ENCODE measurements at places on chromosomes 13 and 19. TPM values are rescaled to one million over a fixed set of nuclear protein-coding genes. Genes with fewer than 3 reads are reported as not detected.

The NKG7 gene
- 0.38 TPM for polyA plus RNA-seq

The LRFN3 gene
- polyA plus RNA-seq = 2.0 TPM

The TMTC4 gene
- 2.4 TPM for polyA plus RNA-seq

DNA sequence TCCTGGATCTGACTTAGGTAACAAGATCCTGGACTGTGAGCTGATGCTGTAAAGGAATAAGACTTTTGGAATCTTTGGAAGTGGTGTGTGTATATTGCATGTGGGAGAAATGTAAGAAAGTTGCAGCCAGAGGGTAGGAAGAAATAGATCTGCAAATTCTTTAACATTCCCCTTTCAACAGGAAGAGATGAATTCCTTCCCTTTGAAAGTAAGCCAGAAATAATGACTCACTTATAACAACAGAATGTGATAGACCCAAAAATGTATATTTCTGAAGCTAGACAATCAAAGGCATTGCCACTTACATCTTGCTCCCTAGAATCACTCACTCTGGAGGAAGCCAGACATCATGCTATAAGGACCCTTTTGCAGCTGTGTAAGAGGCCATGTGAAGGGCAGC, 9.8 kb upstream of the SIAH3 start:
- no peak for DNase-seq

GRCh38 chr19:55071129-55071502, 4.6 kb upstream of the EPS8L1 start:
- DNase-seq = no peak

DNA sequence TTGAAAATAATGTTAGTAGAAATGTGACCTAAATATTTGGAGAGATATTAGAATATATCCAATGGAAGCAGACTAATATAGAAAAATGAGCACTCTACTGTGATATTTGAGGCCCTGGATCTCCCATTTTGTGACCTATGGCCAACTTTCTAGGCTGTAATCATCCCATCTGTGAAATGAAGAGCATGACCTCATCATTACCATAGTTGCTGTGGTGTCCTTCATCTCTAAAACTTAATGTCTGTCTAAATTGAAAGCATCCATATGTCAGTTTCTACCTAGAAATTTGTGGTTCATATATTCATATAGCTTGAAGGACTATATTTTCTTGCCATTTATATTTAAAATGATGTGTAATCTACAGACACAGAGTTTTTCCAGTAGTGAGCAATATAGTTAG, 41.6 kb downstream of the PAN3 start:
- DNase-seq = no peak

GRCh38 chr13:47908197-47908902, 92.7 kb downstream of the SUCLA2 start:
- no peak for DNase-seq

- DNase-seq = no peak
Measured at GRCh38 chr19:50705422-50706019, 14.1 kb downstream of the SHANK1 start.

GRCh38 chr19:21434967-21435544, 38.1 kb downstream of the ZNF493 start:
- DNase-seq = no peak
